ACHN (cell line): ENCODE measurements at places on chromosomes 12 and 14.

GRCh38 chr14:91371990-91372375 is 45.6 kb downstream of the CCDC88C start:
- DNase-seq: no peak

DNA sequence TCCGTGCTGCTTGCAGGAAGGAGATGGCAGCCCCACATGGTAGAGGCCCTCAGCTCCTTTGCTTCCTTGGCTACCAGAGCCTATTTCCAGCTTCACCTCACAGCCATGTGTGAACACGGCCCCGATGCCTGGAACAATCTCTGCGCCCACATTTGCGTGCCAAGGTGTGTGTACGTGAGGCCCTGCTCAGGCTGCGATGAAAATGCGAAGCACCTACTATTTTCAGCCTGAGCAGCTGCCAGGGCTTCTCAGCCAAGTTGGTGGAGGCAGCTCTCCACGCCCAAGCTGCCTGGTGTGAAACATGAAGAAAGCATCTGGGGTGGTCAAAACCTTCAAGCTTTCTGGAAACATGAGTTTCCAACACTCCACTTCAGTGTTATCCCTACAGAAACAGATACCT is 177.8 kb upstream of the EGLN3 start:
- no peak for DNase-seq

GRCh38 chr14:90522571-90523191 is 125.9 kb downstream of the CALM1 start:
- peak; percentile 70 for DNase-seq

- peak; percentile 82 for DNase-seq
Measured at GRCh38 chr14:52380294-52380693, 66.2 kb downstream of the PTGER2 start.

- DNase-seq: no peak
Measured at GRCh38 chr12:32450768-32451167, 51.4 kb downstream of the FGD4 start.

DNA sequence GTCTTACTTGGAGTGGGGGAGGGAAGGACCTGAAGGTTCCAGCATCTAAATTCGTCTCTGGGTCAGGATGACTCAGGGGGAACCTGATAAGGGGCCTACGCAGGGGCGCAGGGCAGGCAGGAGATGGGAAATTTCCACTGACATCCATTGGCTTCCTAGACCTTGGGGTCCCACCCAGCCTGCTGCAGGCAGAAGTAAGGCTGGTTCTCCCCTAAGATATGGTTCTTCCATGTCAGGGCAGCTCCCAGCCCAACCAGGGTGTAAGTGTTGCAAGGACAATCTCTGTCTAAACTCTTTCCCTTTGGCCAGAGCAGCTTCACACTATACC is 2.1 kb upstream of the NDRG2 start:
- no peak for DNase-seq

DNA sequence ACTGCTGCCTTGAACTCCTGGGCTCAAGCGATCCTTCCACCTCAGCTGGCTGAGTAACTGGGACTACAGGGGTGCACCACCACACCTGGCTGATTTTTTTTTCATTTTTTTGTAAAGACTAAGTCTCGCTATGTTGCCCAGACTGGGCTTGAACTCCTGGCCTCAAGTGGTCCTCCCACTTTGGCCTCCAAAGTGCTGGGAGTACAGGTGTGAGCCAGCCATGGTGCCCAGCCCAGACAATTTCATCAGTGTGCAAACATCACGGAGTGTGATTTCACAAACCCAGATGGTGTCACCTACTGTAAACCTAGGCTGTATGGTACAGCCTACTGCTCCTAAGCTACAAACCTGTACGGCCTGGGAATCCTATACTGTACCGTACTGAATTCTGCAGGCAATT is 6.9 kb upstream of the BCL7A start:
- DNase-seq: no peak

DNA sequence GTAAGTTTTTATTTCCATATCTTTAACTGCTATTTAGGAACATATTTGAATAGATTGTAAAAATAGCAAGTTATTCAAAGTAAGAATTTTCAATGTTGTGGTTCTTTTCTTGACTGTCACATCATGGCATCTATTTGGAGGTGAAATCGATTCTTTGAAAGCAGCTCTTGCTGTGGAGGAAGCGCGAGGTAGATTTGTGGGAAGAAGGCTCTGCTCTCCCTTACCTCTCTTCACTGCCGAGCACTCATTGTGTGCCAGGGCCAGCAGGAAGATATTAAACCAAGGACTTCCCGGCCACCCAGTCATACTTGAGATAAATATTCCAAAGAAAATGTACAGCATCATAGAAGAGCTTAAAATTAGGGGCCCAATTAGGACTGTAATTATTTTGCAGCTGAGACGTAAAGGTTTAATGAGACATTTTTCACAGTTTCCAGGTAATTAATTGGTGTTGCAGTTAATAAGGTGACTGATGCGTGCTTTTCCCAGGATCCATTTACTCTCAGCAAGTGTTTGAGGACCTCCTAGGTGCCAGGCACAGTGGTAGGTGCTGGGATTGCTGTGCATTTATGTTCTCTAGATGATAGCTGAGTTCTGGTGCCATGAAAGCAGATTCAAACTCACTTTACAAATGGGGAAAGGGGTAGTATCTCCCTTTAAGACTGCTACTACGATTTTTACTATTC is 89.2 kb upstream of the DYNC1H1 start:
- DNase-seq: no peak

- no peak for DNase-seq
Measured at GRCh38 chr14:61531465-61532122, 163.7 kb upstream of the HIF1A start.

GRCh38 chr12:43103866-43104265 is 448.1 kb downstream of the ADAMTS20 start:
- no peak for DNase-seq

GRCh38 chr14:93953263-93953662 is 23.1 kb downstream of the ASB2 start:
- no peak for DNase-seq

DNA sequence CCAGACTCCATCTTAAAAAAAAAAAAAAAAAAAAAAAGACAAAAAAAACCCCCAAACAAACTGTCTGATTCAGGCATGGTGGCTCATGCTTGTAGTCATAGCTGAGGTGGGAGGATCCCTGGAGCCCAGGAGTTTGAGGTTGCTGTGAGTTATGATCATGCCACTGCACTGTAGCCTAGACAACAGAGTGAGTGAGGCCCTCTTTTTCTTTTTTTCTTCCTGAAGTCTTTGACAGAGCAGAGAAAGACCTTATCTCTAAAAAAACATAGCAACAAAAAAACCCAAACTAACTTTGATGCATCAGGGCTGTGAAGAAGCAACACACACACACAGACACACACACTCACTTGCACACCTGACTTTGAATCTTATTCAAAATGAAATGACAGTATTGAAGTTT is 7.7 kb upstream of the AMN1 start:
- DNase-seq: peak; percentile 41

DNA sequence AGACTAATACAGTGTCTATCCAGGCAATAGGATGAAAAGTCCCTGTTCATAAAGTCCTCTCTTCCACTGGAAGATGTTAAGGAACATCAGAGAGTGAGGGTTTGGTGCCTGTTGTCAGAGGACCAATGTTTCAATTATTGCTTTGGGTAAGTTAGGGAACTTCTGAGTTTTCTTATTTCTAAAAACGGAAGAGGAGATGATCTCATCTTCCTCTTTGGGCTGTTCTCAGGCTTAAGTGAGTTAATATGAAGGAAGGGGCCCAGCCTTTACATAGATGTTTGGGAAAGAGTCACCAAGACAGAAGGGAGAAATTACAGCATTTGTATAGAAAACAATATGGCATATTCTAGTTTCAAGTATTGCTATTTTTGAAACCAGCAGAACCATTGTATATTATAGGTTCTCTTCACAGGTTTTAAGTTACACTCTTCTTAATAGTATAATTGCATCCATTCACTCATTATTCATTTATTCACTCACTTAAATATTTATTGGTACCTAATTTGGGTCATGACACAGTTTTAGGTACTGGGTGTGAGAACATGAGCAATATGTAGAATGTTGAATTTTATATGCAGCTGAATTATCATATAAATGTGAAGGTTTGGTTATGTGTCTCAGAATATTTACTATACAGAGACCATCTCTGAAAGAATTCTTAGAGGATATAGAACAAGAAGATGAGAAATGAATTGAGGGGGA is 68.5 kb upstream of the LRIG3 start:
- DNase-seq: no peak

GRCh38 chr14:89625244-89625713 is 208.2 kb upstream of the FOXN3 start:
- no peak for DNase-seq
